GM04503 (cell line): ENCODE measurements at places on chromosomes 2 and 18.

DNA sequence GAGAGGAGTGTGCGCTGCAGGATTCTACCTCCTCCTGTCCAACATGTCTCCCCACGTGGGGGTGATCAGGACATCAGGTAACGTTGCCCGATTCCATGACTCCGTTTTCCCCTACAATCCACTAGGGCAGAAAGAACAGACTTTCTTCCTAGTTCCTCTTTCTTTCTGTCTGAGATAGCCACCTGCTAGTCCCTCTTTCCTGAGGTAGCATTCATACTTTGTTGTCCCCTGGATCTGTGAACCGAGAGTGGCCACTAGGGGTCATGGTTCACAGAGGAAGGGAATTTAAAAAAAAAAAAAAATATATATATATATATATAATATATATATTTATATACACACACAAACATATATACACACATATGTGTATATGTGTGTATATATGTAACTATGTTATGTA, 210.0 kb upstream of the ZNF521 start:
- DNase-seq: peak; percentile 0

DNA sequence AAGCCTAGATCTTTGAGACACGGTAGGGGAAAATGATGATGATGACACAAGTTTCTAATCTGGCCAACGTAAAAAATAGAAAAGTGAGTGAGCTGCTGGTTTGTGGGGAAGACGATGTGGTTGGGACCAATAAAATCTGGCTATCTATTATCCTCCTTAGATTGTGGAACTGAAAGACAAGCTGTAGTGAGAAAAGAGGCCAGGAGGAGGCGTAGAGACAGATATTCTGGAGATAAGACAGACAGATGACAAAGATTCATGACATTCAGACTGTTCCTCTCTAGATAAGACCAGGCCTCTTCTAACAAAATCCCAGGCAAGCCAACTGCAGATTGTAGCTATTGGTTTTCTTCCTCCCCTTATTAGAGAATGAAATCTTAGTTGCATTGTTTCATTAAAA, 376.3 kb upstream of the UBE2E3 start:
- DNase-seq: no peak

GRCh38 chr18:3599195-3599594, 149.2 kb downstream of the TGIF1 start:
- no peak for DNase-seq

DNA sequence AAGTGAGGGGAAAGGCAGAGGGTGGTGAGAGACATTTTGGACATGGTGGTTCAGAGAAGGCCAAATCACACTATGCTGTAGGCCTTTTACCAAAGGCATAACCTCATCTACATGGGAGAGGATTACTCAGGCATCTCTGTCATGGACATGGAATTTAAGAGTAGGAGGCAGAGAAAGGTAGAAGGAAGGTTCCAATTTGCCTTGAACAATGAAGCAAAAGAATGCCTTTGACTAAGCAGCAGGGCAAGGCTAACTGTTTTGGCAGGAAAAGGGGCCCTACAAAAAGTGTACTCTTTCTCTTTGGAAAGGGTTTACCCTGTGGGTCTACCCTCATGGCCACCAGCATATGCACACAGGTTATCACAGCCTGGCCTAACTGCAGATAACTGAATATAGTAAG, 45.6 kb upstream of the RNU4ATAC start:
- no peak for DNase-seq
